ENCODE measurements at places on chromosomes 6 and 20. TPM values are rescaled to one million over a fixed set of nuclear protein-coding genes. Genes with fewer than 3 reads are reported as not detected.

DNA sequence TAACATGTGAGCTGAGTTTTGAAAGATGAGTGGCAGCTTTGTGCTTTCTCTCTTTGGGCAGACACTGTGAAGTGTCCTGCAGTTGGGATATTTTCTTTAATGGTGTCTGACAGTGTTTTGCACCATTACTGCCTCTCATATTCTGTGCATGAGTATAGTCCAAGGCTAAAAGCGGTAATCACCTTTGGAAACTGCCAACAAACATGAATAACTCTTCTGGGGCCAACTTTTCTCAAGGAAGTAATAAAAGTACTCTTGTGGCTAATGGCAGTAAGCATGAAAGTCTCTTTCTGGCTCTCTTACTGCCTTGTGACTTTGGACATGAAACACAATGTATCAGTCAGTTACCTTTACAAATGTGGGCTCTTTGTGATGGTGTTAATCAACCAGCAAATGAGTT is 91.7 kb upstream of the SOX4 start:
- no peak overlapping the region for H3K27ac ChIP-seq
- H3K36me3 ChIP-seq = no peaks in the 10 kb centered on the region
- H3K4me3 ChIP-seq = no peak overlapping the region
- no peak for DNase-seq
- no peaks in the 10 kb centered on the region for H3K4me1 ChIP-seq
- H3K27me3 ChIP-seq = no peaks in the 10 kb centered on the region

DNA sequence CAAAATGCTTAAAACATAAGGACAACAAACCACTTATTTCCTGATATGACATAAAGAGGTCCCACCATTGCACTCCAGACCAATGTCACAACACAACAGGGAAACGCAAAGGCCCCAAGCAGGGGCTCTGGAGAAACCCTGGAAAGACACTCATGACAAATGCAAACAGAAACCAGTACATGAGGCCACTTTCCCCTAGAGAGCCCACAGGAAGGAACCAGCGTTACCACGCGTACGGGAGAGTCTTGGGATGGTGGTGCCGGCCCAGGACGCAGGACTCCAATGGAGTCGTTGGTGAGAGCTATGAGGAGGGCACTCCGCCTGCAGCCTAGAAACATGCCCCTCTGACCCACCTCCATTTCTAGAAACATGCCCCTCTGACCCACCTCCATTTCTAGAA is 20.2 kb downstream of the GMEB2 start:
- H3K4me3 ChIP-seq = no peak overlapping the region
- no peaks in the 10 kb centered on the region for H3K4me1 ChIP-seq
- no peak for DNase-seq
- peaks cover 13% of the 10 kb centered on the region for H3K36me3 ChIP-seq

DNA sequence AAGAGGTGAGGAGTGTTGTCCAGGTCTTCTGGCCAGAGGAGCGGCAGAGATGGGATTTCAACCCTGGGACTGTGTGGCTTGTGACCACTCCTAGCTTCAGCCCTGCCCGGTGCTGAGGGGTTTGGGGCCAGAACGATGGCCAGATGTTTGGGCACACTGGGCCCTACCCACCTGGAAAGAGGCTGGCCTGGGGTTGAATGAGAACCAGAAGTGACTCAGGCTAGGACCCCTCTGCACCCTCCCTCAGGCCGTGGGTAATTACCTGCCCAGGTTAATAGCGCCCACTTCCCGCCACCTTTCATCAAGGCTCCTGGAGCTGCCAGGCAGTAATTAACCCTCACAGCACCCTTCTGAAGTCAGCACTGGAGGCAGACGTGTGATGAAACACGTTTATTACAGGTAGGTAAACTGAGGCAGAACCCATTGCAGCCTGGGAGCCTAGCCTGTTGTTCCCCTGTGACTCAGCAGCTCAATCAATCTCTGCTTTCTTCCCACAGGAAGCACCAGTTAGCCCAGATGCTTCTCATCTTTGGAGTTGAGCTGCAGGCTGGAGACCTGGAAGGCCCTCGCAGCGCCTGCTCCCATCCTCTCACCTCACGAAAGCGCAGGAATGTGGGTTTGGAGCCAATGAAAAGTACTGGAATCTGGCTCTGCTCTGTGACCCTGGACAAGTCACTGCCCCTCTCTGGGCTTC is 120.8 kb downstream of the CEBPB start:
- H3K27ac ChIP-seq = no peak overlapping the region
- H3K4me3 ChIP-seq = no peak overlapping the region
- no peaks in the 10 kb centered on the region for H3K27me3 ChIP-seq
- H3K4me1 ChIP-seq = no peaks in the 10 kb centered on the region

DNA sequence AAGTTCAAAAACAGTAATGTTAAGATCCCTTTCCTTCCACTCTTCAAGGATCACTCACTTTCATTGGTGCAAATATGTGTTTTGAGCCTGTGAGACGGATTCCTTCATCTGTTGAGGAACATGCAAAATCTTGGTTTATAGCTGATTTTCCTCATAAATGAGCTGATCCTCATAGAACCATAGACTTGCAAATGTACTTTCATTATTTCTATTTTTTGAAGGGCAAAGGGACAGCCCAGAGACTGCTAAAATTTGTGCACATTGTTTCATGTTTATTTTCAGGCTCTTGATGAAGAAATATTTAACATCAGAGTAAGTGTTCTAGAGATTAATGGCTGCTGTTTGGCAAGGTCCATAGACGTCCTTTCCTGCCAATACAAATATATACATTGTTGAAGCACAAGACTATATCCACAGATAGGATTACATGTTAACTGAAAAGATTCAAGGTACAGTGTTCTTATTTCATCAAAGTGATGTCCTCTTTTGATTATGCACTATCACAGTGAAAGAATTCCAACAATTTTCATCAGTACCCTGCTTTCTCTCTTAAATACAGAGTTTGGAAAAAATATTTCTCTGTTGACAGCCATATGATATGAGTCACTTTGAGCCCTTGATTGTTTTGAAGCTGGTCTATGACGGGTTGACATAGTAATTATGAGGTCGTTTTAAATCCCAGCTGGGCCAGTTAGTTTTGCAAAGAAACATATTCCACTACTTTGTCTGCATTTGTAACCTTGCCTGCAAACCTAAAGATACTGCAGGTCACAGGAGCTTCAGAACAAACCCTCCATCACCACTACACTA is 95.7 kb downstream of the FILIP1 start:
- H3K27me3 ChIP-seq = peaks cover 5% of the 10 kb centered on the region
- H3K36me3 ChIP-seq = no peaks in the 10 kb centered on the region
- no peak overlapping the region for H3K27ac ChIP-seq
- DNase-seq = no peak
- no peak overlapping the region for H3K4me3 ChIP-seq

DNA sequence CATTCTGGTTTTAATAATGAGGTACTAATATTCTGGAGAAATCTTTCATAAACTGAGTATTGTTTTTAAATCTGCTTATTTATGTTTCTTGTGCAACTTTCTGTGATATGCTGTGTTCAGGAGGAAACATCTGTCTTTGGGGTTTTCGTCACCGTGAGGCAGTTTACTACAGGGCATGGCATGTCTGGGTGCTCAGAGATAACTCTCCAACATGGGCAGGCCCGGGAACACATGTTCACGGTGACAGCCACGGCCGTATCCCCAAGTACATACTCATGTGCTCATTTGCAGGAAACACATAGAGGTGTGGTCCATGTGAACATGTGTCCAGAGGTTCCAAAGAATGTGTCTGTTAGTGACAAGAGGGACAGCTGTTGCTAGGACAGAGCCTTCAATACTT is 62.1 kb upstream of the CNKSR3 start:
- no peak overlapping the region for H3K27ac ChIP-seq
- no peaks in the 10 kb centered on the region for H3K36me3 ChIP-seq
- no peaks in the 10 kb centered on the region for H3K4me1 ChIP-seq

The C6orf141 gene
- not detected for total RNA-seq
